ENCODE measurements at places on chromosomes 1 and 21.

- no peak for DNase-seq
Measured at GRCh38 chr1:235739631-235740030, 90.0 kb upstream of the GNG4 start.

GRCh38 chr1:64703600-64703999 is 41.3 kb upstream of the RAVER2 start:
- no peak for DNase-seq

GRCh38 chr1:192830595-192831246 is 21.9 kb downstream of the RGS2 start:
- DNase-seq, result no peak

DNA sequence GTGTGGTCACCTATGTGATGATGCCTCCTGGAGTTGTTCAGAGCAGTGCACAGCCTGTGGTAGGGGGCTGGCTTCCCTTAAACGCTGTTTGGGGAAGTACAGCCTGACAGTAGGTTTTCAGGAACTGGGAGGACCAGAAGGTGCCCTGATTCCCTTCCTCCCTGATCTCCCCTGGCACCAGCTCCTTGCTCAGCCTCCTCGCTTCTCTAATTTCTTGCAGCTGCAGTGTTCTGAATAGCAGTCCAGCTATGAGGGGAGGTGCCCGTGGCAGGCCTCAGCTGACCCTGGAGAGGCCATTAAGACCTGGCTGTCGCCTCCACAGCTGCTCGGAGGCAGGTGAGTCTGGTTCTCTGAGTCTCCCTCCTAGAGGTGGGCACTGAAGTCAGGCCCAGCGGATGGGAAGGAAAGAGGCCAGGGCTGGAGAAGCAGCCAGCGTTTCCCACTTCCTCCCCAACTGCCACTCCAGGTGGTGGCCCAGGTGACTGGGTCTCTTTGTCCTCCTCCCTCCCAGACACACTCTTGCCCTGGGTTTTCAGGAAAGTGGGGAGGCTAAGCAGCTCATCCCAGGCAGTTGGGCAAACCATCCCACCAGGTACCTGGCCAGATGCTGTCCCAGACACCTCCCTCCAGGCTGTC is 52.0 kb upstream of the RPL11 start:
- no peak for DNase-seq

DNA sequence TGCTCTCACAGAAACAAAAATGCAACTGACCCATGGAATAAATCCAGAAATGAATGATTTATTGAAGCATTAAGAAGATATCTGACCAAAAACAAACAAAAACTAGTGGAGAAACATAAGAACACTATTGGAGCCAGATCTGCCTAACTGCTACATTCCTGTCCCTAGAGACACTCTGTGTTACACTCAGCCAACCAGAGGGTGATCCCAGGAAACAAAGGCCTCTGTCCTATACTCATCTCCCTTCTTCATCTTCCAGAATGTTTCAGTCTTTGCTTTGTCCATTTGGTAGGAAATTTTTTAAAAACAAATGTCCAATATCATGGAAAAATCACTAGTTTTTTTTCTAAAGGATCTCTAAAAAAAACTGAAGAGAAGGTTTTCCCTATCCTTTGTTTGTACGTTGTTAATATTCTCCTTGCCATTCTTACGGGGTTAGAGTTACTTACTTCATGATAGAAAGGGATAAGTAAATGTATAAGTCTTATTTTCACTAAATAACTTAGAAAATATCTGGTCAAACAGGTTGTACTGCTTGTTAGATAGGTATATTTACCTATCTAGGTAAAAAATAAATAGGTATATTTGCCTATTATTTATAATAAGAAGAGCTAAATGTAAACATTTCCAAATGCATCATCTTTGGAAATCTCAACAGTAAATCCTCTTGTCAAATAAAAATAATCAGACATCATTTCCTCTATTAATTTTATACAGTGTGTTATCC is 59.1 kb downstream of the NME7 start:
- DNase-seq, result no peak

- DNase-seq, result peak; percentile 89
Measured at GRCh38 chr1:54253480-54253879, 53.5 kb downstream of the MRPL37 start.

GRCh38 chr1:41439234-41439633 is 45.2 kb downstream of the EDN2 start:
- DNase-seq, result no peak

- no peak for DNase-seq
Measured at GRCh38 chr1:118739501-118739900, 248.6 kb downstream of the TBX15 start.

GRCh38 chr1:24892188-24893153 is 37.6 kb downstream of the RUNX3 start:
- DNase-seq, result no peak

DNA sequence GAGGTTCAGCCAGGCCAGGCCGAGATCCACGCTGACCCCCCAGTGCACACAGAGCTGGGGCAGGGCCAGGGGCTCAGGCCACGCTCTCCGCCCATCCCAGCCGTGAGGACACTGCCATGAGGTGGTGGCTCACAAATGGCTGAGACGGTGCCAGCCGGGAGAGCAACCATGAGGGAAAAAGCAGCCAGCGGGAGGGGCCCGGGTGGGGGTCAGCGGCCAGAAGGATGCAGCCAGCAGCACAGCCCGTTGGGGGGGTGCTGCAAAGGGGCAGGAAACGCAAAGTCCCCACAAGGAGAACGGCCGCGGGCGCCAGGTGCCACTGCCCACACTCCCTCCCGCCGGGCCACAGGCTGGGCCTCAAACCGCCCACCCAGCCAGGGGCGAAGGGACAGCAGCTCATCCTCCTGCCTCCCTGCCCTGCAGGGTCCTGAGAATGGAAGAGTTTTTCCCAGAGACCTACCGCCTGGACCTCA is 8.3 kb downstream of the TTLL10 start:
- no peak for DNase-seq

DNA sequence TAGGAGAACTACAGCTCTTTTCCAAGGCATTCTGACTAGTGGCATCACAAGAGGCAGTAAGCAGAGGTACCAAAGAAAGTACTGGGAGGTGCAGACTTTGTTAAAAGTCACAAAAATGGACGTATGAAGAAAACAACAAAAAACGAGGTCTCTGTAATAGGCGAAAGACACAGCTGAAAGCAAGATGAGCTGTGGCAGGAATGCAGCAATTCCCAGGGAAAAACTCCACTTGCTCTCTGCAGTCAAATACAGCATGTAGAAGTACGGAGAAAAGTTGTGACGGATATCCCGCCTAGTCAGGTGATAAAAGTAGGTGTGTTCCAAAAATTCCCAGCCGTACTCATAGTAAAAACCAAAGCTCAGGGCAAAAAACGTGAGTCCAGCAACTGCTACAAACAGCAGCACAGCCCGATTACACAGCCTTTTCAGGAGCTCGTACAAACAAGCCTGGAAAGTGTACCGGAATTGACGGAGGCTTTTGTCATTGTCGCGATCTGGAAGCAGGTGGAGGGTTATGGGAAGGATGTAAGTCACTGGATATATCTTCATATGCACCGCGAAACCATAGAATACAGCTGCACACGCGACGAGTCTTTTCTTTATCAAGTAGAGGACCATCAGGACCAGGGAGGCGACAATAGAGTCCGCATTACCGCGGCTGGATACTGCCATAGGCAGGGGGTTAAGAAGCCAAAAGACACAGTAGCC is 979 bp downstream of the PIGM start:
- no peak for DNase-seq

DNA sequence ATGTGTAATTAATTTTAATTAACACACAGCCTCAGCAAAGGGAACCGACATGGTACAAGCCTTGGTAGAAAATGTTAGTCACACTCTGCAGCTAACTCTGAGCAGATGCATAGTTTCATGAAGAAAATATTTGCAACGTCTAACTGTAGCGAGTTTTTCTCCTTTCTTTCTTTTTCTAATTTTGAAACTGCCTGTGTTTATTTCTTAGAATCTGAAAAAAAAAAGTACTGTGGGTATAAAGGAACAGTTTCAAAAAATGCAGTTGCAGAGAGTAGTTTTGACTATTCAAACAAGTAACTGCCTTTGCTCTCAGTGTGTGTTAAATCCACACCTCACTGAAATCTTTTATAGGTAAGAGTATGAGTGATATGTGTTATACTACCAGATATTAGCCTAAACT is 149.9 kb upstream of the C1orf105 start:
- no peak for DNase-seq

Measured in RCC 7860 (cell line).